Muscle of back (tissue), 13 donors: ENCODE measurements at places on chromosomes 16 and 17.

DNA sequence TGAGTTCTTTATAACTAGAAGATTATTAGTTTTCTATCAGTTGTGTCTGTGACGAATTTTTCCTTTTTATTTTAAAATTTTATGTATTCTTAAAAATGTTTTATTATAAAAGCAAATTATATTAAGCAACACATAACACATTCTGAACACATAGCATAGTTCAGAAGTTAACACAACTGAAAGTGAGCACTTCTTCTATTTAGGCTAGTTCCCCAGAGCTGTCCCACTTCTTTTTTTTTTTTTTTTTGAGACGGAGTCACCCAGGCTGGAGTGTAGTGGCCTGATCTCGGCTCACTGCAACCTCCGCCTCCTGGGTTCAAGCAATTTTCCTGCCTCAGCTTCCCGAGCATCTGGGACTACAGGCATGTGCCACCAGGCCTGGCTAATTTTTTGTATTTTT lies 37.7 kb upstream of the ALDH3A2 start:
- DNase-seq: no peak

DNA sequence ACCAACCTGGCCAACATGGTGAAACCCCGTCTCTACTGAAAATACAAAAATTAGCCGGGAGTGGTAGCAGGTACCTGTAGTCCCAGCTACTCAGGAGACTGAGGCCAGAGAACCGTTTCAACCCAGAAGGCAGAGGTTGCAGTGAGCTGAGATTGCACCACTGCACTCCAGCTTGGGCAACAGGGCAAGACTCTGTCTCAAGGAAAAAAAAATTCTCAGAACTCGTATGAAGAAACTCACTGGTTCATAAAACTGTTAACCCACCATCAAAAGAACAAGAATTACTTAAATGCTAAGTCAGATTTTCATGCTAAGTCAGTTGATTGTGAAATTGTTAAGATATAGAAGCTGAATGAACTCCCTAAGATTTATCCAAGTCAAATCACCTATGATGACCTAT lies 31.3 kb downstream of the SLC39A11 start:
- DNase-seq: no peak

- DNase-seq: peak; percentile 84
Observed at GRCh38 chr17:81967533-81968395, 6.8 kb upstream of the NOTUM start.

- no peak for DNase-seq
Observed at GRCh38 chr16:6122401-6122800, 1024.8 kb upstream of the EEF2KMT start.

DNA sequence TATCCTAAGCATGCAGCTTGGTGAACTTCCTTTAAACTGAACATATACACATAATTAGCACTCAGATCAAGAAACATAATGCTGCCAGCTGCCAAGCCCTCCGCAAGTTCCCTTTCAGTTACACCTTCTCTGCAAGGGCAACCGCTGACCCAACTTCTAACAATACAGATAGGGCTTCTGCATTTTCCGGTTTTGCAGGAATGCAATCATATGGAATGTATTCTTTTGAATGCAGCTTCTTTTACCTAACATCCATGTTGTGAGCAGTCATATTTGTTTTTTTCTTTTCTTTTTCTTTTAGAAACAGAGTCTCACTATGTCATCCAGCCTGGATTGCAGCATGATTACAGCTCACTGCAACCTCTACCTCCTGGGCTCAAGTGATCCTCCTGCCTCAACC lies 110.7 kb downstream of the GSG1L start:
- DNase-seq: no peak

- no peak for DNase-seq
Observed at GRCh38 chr16:275786-276232, at the start of gene RGS11. Gene RGS11 (minus strand): TSS chr16:275944. CDS start chr16:275911, 33 bp downstream.

DNA sequence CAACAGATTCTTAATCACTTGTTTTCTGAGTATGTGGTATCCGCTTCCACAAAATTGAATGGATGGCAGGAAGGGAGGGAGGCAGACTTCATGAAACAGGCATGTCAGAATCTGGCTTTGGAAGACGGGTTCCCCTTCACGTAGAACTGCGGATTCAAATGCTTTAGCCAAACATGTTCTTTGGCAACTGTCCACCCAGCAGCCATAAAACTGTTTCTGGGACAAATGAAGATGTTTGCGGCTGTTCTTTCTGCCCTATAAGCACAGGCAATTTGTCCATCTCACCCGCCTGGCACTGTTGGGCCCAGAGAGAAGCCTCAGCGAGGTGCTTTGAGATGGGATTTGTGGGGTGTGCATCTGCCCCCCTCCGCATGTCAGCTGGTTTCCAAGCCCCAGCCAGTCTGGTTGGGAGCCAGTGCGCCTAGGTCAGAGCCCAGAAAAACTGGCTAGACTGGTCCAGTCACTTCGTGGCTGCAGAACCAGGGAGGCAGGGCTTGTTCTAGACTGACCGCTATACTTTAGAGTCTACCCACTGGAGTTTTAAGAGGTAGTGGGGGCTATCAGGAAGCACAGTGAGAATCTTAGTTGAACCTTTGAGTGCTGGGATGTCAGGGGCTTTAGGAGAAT lies 6.3 kb downstream of the CRHR1 start:
- DNase-seq: no peak

GRCh38 chr17:45298546-45299285 lies 18.1 kb downstream of the MAP3K14 start:
- no peak for DNase-seq

DNA sequence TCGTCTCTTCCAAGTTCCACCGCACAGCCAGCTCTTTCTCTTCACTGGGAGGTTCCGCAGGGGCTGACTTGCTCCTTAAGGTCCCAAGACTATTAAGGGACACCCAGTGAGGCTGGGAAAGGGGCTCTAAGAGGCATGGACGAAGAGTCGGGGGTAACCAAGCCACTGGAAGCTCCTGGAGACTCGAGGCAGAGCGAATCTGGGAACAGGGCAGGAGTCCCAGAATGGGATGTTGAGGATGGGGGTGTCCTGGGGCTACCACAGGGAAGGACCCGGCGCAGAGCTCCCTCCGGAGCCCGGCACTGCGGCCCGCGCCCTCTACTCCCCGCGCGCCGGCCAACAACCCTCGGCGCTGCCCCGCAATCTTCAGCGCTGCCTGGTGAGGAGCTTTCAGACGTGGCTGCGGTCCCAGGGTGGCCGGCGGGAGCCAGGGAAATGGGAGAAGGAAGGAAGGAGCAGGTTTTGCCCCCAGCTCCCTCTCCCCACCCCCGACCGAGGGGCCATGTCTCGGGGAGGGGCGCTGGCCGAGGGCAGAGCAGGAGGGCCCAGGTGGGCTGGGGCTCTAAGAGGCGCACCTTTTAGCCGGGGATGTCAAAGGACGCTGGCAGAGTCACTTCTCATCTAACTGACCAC lies 581 bp downstream of the CHST5 start:
- no peak for DNase-seq

DNA sequence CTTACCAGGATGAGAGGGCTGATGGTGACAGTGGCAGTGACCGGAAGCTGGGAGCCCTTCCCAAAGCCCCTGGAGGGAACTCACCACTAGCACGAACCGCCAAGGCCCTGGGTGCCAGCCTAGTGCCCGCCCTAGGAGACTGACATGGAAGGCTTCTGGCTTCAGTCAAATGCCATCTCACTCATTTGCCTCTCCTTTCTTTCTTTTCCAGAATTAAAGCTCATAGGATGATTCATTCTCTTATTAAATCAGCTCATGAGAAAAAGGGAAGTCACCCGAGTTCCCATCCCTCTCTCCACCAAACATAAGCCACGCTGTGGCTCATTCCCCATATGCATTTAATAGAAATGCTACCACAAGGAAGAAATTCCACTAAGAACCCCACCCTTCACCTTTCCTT lies 12.1 kb downstream of the CUEDC1 start:
- no peak for DNase-seq
